ENCODE measurements at places on chromosomes 13 and 19. TPM values are rescaled to one million over a fixed set of nuclear protein-coding genes. Genes with fewer than 3 reads are reported as not detected.

CPAMD8 gene
- total RNA-seq: 3.3 TPM

FAM83E gene
- total RNA-seq: 3.1 TPM

FGF22 gene
- 0.65 TPM for total RNA-seq

NTF4 gene
- not detected for total RNA-seq

ALG5 gene
- 16.9 TPM for total RNA-seq

B9D2 gene
- 37.1 TPM for total RNA-seq

ZNF850 gene
- 2.4 TPM for total RNA-seq

SHISA7 gene
- total RNA-seq: not detected

GRCh38 chr13:73428137-73428536, 369.3 kb downstream of the KLF5 start:
- H3K27me3 ChIP-seq: no peaks in the 10 kb centered on the region
- H3K36me3 ChIP-seq: peaks cover 2% of the 10 kb centered on the region
- DNase-seq: no peak
- no peak overlapping the region for H3K4me3 ChIP-seq
- no peak overlapping the region for H3K27ac ChIP-seq
- H3K4me1 ChIP-seq: no peaks in the 10 kb centered on the region

DNA sequence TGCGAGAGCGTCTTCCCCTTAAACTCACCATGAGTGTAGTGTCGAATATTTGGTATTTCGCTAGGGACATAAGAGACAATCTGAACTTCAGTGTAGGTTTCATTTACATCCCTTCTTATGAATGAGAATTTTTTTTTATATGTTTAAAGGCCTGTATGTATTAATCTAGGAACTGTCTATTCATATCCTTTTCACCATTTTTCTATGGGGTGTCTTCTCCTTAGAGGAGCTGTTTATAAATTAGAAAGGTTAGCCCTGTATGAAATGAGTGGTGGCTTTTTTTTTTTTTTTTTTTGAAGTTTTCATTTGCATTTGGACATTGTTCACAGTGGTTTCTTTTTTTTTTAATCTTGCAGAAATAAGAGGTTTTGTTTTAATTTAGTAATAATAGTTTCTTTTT, 7.6 kb downstream of the ZNF146 start:
- H3K27ac ChIP-seq: no peak overlapping the region
- peaks cover 18% of the 10 kb centered on the region for H3K4me1 ChIP-seq
- no peak overlapping the region for H3K4me3 ChIP-seq
- no peak for DNase-seq
- H3K27me3 ChIP-seq: no peaks in the 10 kb centered on the region

DNA sequence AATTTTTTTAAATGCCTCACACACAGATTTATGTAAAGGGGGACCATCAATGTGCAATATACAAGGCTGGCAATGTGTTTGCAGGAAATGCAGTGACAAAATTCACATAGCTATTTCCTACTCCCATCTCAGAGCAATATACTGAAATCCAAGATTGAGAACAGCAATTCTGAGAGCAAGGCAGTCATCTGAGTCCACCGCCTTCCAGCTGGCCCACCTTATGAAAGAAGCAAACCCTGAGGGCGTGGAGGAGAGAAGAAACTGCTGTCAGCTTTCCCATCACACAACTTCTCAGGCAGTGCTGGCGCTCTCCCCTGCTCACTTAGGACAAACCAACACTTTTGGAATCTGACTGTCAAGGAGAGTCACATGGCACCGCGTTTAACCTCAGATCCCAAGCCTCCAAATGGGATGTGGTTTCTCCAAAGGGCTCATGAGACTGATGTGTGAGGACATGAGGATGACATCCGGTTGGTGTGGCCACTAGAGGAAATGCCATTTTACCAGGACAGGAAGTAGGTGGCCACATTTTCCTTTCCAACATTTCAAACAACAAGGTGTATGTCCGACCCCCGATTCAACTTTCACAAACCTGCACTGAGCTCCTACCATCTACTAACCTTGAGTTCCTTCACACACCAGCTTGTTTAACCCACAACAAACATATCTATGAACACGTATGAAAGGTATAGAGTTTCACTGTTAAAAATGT, 3.7 kb upstream of the DOCK9 start:
- peaks cover 54% of the 10 kb centered on the region for H3K4me1 ChIP-seq
- H3K27ac ChIP-seq: peak overlapping the region; percentile 44
- H3K27me3 ChIP-seq: no peaks in the 10 kb centered on the region
- peaks cover 2% of the 10 kb centered on the region for H3K36me3 ChIP-seq

GRCh38 chr13:87131611-87132010, 539.6 kb upstream of the SLITRK5 start:
- no peak overlapping the region for H3K4me3 ChIP-seq
- no peak overlapping the region for H3K27ac ChIP-seq
- H3K4me1 ChIP-seq: no peaks in the 10 kb centered on the region

DNA sequence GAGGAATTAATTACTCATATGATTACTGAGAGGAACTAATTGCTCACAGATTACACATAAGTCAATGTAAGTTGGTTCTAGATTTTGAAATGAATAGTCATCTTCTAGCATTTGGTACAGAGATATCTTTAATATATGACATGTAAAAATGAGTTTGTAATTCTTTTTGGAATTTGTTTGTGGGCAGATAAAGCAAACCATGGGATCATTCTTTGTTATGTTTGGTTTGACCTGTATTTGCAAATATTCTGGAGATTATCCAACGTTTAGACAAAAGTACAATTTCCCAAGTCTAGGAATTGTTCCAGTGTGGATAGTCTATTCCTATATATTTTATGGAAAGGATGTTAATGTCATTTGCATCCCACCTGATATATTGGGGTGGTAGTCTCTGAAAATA, 309.6 kb upstream of the EDNRB start:
- no peak overlapping the region for H3K27ac ChIP-seq
- H3K36me3 ChIP-seq: no peaks in the 10 kb centered on the region
- no peaks in the 10 kb centered on the region for H3K4me1 ChIP-seq
- DNase-seq: no peak

- H3K27me3 ChIP-seq: peaks cover 23% of the 10 kb centered on the region
- peaks cover 8% of the 10 kb centered on the region for H3K4me1 ChIP-seq
- peaks cover 2% of the 10 kb centered on the region for H3K36me3 ChIP-seq
- H3K4me3 ChIP-seq: no peak overlapping the region
Observed at GRCh38 chr13:97430296-97430695, 3.7 kb upstream of the RAP2A start.

DNA sequence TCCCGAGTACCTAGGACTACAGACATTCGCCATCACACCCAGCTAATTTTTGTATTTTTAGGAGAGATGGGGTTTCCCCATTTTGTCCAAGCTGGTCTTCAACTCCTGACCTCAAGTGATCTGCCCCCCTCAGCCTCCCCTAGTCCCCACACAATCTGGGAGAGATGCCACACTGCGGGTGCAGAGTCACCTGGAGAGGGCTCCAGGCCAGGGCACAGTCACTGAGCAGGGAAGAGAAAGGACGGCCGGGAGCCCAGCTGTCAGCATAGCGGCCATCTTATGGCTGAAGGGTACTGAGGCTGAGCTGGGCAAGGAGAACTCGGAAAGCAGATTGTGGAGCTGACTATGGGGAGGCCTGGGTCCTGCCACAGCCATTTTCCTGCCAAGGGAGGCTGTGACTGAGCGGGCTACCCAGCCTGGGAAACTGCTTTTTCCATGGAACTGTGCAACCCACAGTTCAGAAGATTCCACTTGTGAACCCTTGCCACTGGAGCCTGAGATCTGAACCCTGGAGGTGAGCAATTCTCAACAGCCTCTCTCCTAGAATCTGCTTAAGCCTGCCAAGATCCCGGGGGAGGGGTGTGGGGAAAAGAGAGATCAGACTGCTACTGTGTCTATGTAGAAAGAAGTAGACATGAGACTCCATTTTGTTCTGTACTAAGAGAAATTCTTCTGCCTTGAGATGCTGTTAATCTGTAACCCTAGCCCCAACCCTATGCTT, 109.2 kb downstream of the ZNF486 start:
- H3K4me1 ChIP-seq: peaks cover 2% of the 10 kb centered on the region
- no peaks in the 10 kb centered on the region for H3K27me3 ChIP-seq
- H3K27ac ChIP-seq: no peak overlapping the region
- no peak for DNase-seq

GRCh38 chr13:110824702-110825300, 90.1 kb downstream of the ANKRD10 start:
- peaks cover 9% of the 10 kb centered on the region for H3K27me3 ChIP-seq
- no peak overlapping the region for H3K4me3 ChIP-seq
- DNase-seq: no peak
- no peaks in the 10 kb centered on the region for H3K36me3 ChIP-seq

DNA sequence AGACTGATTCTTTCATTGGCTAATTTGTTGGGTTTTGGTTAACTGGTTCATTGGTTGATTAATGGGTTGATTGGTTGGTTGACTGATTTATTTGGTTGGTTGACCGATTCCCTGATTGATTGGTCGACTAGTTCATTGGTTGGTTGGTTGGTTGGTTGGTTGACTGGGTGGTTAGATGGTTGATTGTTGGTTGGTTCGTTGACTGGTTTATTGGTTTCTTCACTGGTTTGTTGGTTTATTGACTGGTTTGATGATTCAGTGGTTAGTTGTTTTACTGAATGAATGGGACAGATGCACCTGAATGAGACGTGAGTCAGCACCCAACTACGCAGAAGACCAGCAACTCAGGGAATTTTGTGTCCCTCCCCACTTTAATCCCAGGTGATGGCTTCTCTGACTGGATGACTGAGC, 2.7 kb upstream of the NUP62 start:
- DNase-seq: no peak
- H3K4me1 ChIP-seq: peaks cover 56% of the 10 kb centered on the region
- peaks cover 7% of the 10 kb centered on the region for H3K36me3 ChIP-seq
- no peaks in the 10 kb centered on the region for H3K27me3 ChIP-seq

GRCh38 chr13:34502011-34502410, 440.1 kb upstream of the NBEA start:
- no peak for DNase-seq
- H3K36me3 ChIP-seq: no peaks in the 10 kb centered on the region
- no peaks in the 10 kb centered on the region for H3K4me1 ChIP-seq
- H3K27ac ChIP-seq: no peak overlapping the region
- no peaks in the 10 kb centered on the region for H3K27me3 ChIP-seq

DNA sequence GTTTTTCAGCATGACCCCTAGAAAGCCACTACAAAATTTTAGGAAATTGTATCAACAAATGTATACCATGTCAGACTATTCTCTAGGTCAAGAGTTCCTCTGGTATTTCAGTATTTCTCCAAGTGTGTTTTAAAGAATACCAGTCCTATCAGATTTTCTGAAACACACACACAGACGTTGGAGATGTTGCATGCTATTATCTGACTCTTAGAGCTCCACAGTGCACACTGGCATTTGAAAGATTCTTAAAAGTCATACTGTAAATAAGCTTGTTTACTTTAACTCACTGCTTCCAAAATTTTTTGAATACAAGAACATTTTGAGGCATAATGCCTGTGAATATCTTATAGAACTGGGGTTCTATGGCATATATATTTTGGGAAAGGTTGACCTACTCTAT, 33.8 kb upstream of the VWA8 start:
- H3K27ac ChIP-seq: no peak overlapping the region
- H3K4me3 ChIP-seq: no peak overlapping the region
- peaks cover 3% of the 10 kb centered on the region for H3K36me3 ChIP-seq
- peaks cover 31% of the 10 kb centered on the region for H3K27me3 ChIP-seq
- H3K4me1 ChIP-seq: peaks cover 4% of the 10 kb centered on the region

DNA sequence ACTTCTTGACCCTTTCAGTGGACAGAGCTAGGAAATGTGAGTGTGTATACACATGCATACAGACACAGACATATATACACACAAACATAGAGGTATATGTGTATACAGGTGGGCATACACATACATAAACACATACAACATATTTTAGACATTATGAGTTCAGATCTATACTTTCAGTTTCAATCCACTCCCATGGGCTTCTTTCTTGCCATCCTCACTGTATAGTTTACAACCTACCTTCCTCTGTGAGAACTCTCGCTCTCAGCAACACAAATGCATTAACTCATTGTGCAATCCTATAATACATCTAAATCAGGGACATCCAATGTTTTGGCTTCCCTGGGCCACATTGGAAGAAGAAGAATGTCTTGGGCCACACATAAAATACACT, 21.2 kb upstream of the SCEL start:
- peaks cover 1% of the 10 kb centered on the region for H3K4me1 ChIP-seq
- no peak for DNase-seq
- no peak overlapping the region for H3K4me3 ChIP-seq
- peaks cover 10% of the 10 kb centered on the region for H3K27me3 ChIP-seq

DNA sequence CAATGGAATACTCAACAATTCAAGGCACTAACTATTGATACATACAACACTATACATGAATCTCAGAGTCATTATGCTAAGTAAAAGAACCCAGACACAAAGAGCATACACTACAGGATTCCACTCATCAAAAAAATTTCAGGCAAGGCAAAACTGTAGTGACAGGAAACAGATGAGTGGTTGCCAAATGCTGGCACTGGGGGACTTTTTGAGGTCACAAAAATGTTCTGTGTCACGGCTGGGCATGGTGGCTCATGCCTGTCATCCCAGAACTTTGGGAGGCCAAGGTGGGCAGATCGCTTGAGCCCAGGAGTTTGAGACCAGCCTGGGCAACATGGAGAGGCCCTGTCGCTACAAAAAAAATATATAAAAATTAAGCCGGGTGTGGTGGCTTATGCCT, 129.4 kb downstream of the KL start:
- H3K4me1 ChIP-seq: no peaks in the 10 kb centered on the region
- no peak overlapping the region for H3K4me3 ChIP-seq

DNA sequence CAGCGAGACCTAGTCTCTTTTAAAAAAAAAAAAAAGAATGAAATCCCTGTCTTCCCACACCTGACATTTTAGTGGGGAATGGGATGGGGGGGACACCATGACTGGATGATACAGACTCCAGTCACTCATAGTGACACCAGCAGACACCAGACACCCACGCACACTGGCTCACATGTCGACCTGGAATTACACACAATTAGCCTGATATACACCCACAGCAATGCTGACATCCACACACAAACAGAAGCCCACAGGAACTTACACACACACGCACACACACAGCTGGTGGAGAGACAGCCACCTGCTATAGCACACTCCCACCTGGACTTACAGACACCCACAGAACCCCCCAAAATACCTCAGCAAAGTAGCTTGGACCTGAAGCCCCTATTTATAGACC, 8.3 kb upstream of the NANOS3 start:
- H3K4me1 ChIP-seq: peaks cover 24% of the 10 kb centered on the region
- H3K27ac ChIP-seq: no peak overlapping the region
- no peak for DNase-seq
- peaks cover 11% of the 10 kb centered on the region for H3K36me3 ChIP-seq
- peaks cover 31% of the 10 kb centered on the region for H3K27me3 ChIP-seq

- H3K36me3 ChIP-seq: no peaks in the 10 kb centered on the region
- H3K27ac ChIP-seq: peak overlapping the region; percentile 78
- H3K4me1 ChIP-seq: peaks cover 50% of the 10 kb centered on the region
- DNase-seq: no peak
Observed at GRCh38 chr19:34276614-34277013, 22.3 kb downstream of the GARRE1 start.

- H3K4me1 ChIP-seq: peaks cover 72% of the 10 kb centered on the region
- peaks cover 18% of the 10 kb centered on the region for H3K36me3 ChIP-seq
- H3K4me3 ChIP-seq: peak overlapping the region; percentile 93
- peak overlapping the region; percentile 95 for H3K27ac ChIP-seq
- H3K27me3 ChIP-seq: no peaks in the 10 kb centered on the region
Observed at GRCh38 chr19:42199440-42200115, 17.9 kb downstream of the DEDD2 start.
